WTC11 (cell line): ENCODE measurements at places on chromosomes 2 and 18.

- H3K4me3 ChIP-seq, result no peak overlapping the region
- H3K4me1 ChIP-seq, result peaks cover 4% of the 10 kb centered on the region
- H3K27ac ChIP-seq, result no peak overlapping the region
- H3K27me3 ChIP-seq, result no peaks in the 10 kb centered on the region; the same call in 1 of the 2 replicates
- DNase-seq, result no peak
- H3K36me3 ChIP-seq, result no peaks in the 10 kb centered on the region
These were observed 195.7 kb downstream of the ZFP36L2 start for GRCh38 chr2:43030551-43031307.

GRCh38 chr2:22355816-22356433 is 1029.1 kb upstream of the KLHL29 start:
- H3K27me3 ChIP-seq, result no peaks in the 10 kb centered on the region
- peak; percentile 86 for DNase-seq
- H3K4me3 ChIP-seq, result no peak overlapping the region

DNA sequence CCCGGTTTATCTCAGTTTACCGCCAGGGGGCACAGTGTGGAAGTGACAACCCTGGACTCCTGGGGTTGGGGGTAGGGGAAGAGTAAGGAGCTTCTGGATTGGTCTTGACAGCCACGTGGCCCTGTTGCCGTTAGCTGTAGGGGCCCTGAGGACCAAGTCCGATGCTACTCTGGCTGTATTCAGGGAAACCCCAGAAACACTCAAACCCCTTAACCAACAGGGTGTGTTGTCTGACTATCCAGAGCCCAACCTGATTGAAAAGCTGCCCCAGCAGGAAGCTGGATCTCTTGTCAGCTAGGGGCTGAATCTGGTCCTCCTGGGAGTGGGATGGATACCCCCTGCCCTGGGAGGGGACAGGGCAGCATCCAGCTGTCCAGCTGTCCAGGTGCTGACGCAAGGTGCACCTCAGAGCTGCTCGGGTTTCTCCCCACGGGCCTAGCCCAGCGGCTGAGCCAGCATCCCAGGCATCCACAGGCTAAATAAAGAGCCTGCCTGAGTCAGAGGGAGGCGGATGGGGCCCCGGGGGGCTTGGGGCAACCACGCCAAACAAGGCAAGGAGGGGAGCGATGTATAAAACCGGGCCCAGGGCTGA is 3.1 kb upstream of the GMPPA start:
- no peaks in the 10 kb centered on the region for H3K36me3 ChIP-seq
- peaks cover 55% of the 10 kb centered on the region for H3K27me3 ChIP-seq
- H3K27ac ChIP-seq, result no peak overlapping the region
- H3K4me1 ChIP-seq, result peaks cover 43% of the 10 kb centered on the region
- peak; percentile 87 for DNase-seq

- H3K36me3 ChIP-seq, result no peaks in the 10 kb centered on the region
- H3K27ac ChIP-seq, result peak overlapping the region; percentile 72; the same call in 1 of the 2 replicates
- no peaks in the 10 kb centered on the region for H3K27me3 ChIP-seq
- DNase-seq, result no peak
- H3K4me1 ChIP-seq, result no peaks in the 10 kb centered on the region
- no peak overlapping the region for H3K4me3 ChIP-seq
These were observed 34.5 kb upstream of the RAB31 start for GRCh38 chr18:9673296-9674251.

GRCh38 chr18:51133580-51134160 is 63.8 kb downstream of the MEX3C start:
- no peak overlapping the region for H3K4me3 ChIP-seq
- no peaks in the 10 kb centered on the region for H3K36me3 ChIP-seq
- H3K27ac ChIP-seq, result no peak overlapping the region
- peaks cover 4% of the 10 kb centered on the region for H3K4me1 ChIP-seq

DNA sequence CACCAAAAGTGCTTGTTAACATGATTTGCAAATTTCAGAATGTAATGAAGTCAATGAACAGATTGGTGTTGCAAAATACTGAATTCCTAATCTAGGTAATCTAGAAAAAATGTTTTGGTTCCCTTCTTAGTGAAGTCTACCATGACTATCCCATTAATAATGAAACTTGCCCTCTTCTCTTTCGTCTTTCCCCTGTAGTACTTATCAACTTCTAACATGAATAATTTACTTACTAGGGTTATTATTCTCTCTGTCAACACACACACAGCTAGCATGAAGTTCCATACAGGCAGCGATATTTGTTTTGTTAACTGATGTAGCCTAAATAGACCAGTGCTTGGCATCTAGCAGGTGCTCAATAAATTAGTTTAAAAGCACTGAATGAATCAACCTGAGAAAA is 160.2 kb downstream of the NCK2 start:
- no peak overlapping the region for H3K4me3 ChIP-seq
- no peaks in the 10 kb centered on the region; the same call in 1 of the 2 replicates for H3K27me3 ChIP-seq
- no peak for DNase-seq
- H3K27ac ChIP-seq, result no peak overlapping the region

DNA sequence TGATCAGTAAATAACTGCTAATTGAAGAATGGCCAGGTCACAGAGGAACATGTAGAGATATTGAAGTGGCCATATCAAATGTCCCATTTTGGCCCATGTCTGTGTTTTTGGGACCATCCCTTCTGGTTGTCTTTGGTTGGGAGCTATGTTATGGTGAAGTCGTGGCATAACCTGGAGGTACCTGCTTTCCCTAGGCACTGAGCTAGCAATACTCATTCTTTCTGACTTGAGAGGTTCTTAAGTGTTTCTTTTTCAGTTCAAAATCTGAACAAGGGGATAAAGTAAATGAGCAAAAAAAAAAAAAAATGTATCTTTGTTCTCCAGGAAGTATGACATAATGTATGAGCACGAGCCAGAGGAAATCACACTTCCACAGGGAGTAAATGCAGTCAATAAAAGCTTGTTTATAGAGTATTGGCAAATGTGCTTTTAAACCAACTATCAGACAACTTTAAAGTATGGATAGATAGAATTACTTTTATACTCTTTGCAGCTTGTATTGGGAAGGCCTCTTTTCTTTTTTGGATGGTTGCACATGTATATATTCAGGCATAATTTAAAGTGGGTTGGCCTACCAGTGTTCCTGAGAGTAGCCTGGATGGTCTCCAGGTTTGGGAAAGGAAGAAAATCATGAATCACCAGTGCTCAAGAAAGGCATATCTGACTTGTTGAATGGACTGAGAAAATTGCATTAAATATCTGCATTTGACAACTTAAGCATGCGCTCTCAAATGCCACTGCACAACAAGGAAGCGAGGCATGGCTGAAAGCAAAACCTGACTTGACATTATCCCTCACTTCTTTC is 125.0 kb downstream of the SPHKAP start:
- no peak overlapping the region for H3K27ac ChIP-seq
- H3K36me3 ChIP-seq, result no peaks in the 10 kb centered on the region
- no peak for DNase-seq
- no peaks in the 10 kb centered on the region for H3K27me3 ChIP-seq
- no peak overlapping the region for H3K4me3 ChIP-seq
- peaks cover 4% of the 10 kb centered on the region for H3K4me1 ChIP-seq

DNA sequence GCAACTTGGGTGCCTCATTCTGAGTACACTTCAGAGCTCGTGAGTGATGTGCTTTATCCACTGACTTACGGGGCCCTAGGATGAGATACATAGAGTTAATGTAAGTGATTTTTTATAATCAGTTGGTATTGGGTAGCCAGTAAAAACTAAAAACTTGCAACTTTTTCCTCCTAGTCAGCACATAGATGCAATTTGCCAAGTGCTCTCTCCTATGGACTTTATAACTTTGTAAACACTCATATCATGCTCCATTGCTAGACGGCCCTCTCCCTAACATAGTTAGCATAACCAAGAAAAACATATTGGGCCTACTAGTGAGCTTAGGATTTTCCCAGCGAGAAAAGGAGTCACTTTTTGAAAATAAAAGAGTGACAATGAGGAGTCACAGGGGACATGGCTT is 60.4 kb downstream of the PLB1 start:
- peaks cover 3% of the 10 kb centered on the region; the same call in 1 of the 2 replicates for H3K27me3 ChIP-seq
- no peak for DNase-seq
- no peak overlapping the region for H3K4me3 ChIP-seq
- no peaks in the 10 kb centered on the region for H3K4me1 ChIP-seq

GRCh38 chr2:207891086-207891844 is 121.6 kb upstream of the FZD5 start:
- H3K36me3 ChIP-seq, result no peaks in the 10 kb centered on the region
- H3K4me1 ChIP-seq, result peaks cover 73% of the 10 kb centered on the region
- H3K27me3 ChIP-seq, result no peaks in the 10 kb centered on the region
- DNase-seq, result no peak

DNA sequence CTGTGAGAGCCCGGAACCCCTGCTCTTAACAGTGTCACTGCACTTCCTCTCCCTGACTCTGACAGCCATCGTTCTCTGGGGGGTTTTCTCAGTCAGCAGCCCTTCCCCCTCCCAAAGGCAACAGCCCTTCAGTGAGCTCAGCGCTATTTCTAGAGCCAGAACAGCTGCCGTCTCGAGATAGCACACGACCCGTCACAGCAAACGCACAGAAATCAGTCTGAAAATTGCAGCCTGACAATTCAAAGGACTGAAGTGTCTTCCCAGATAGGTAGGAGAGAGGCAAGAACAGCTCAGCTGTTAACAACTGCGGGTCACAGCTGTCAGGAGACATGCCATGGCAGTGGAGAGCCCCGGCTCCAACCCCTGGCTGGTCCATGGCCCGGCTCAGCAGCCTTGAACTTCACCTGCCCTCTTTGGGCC is 45.4 kb downstream of the ST8SIA5 start:
- no peaks in the 10 kb centered on the region for H3K27me3 ChIP-seq
- H3K36me3 ChIP-seq, result no peaks in the 10 kb centered on the region
- H3K4me1 ChIP-seq, result peaks cover 19% of the 10 kb centered on the region
- no peak for DNase-seq

- H3K27me3 ChIP-seq, result no peaks in the 10 kb centered on the region
- no peak overlapping the region for H3K27ac ChIP-seq
- H3K36me3 ChIP-seq, result no peaks in the 10 kb centered on the region
These were observed 97.3 kb upstream of the PIEZO2 start for GRCh38 chr18:11246495-11247300.

DNA sequence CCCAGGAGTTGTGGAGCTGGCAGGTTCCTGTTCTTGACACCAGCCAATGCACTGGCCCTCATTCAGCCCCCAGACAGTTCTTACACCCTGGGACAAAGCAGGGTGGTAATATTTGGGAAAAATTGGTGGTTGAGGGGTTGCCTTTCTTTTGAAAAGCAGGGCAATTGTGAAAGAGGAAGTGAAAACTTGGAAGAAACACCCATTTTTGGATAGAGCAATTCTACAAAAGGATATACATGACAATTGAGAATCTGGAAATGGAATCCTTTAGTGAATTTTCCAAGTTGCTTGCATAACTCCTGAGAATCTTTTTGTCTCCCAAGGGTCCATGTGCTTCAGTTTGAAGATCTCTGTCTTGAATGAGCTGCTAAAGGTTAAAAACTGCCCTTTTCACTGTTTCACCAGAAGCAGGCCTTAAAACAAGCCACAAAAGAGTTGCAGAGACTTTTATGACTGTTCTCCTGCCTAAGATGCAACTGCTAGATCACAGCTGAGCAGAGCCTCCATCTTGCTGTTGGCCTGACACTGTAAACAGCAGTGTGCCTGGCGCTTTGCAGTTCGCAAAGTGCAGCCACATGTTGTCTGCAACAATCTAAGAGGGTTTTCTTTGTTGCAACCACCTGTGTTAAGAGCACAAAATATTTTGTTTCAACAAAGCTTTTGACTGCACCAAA is 11.8 kb downstream of the COL4A4 start:
- no peak overlapping the region for H3K4me3 ChIP-seq
- peaks cover 5% of the 10 kb centered on the region for H3K36me3 ChIP-seq
- no peak overlapping the region for H3K27ac ChIP-seq
- no peaks in the 10 kb centered on the region for H3K27me3 ChIP-seq

DNA sequence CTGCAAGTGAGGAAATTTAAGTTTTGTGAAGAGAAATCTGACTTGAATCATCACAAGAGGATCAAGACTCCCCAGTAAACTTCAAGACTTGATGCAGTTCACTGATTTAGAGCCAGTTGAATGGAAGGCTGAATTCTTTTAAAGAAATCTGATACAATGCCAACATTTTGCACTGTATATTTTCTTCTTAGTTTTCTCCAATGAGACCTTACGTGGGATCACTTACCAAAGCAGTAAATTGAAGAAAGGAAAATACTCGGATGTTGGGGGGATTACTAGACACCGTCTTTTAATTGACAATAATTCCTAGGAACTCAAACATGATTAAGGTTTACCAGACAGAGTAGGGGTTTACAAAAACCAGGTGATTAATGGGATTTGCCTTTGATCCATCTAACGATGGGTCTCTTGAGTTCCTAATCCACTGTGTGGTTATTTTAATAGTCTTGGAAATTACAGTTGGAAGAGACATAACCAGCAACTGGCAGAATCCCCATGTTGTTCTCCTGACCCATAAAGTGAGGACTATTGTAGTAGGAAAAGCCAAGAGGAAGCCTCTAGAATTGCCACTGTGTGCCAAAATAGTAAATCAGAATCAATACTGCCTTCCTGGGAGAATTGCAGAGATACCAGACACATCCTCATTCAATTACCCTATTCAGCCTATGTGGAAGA is 354.5 kb downstream of the PID1 start:
- no peaks in the 10 kb centered on the region for H3K36me3 ChIP-seq
- H3K4me1 ChIP-seq, result no peaks in the 10 kb centered on the region
- no peak overlapping the region for H3K4me3 ChIP-seq
- H3K27me3 ChIP-seq, result no peaks in the 10 kb centered on the region
- H3K27ac ChIP-seq, result no peak overlapping the region

DNA sequence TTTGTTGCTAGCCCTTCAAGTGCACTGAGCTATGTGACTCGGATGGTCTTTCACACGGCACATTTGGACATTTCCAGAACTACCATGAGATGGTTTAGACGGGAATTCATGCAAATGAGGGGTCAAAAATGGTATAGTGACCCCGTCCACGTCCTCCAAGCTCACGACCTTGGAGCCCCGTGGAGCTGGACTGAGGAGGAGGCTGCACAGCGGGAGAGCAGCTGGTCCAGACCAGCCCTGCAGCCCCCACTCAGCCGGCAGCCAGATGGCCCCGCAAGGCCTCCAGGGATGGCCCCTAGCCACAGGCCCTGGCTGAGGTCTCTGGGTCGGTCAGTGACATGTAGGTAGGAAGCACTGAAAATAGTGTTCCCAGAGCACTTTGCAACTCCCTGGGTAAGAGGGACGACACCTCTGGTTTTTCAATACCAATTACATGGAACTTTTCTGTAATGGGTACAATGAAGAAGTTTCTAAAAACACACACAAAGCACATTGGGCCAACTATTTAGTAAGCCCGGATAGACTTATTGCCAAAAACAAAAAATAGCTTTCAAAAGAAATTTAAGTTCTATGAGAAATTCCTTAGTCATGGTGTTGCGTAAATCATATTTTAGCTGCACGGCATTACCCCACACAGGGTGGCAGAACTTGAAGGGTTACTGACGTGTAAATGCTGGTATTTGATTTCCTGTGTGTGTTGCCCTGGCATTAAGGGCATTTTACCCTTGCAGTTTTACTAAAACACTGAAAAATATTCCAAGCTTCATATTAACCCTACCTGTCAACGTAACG is 88.8 kb downstream of the EPAS1 start:
- DNase-seq, result no peak
- no peaks in the 10 kb centered on the region for H3K4me1 ChIP-seq
- no peaks in the 10 kb centered on the region for H3K27me3 ChIP-seq
- no peaks in the 10 kb centered on the region for H3K36me3 ChIP-seq
